Foreskin fibroblast (primary cell): ENCODE measurements at places on chromosomes 7 and 10.
A peak's percentile ranks its signal among the peaks of the same experiment; 100 is the strongest.

GRCh38 chr10:130795819-130796218 is 515.7 kb downstream of the TCERG1L start:
- DNase-seq = no peak

GRCh38 chr10:13016426-13016825 is 14.9 kb upstream of the CCDC3 start:
- no peak for DNase-seq

DNA sequence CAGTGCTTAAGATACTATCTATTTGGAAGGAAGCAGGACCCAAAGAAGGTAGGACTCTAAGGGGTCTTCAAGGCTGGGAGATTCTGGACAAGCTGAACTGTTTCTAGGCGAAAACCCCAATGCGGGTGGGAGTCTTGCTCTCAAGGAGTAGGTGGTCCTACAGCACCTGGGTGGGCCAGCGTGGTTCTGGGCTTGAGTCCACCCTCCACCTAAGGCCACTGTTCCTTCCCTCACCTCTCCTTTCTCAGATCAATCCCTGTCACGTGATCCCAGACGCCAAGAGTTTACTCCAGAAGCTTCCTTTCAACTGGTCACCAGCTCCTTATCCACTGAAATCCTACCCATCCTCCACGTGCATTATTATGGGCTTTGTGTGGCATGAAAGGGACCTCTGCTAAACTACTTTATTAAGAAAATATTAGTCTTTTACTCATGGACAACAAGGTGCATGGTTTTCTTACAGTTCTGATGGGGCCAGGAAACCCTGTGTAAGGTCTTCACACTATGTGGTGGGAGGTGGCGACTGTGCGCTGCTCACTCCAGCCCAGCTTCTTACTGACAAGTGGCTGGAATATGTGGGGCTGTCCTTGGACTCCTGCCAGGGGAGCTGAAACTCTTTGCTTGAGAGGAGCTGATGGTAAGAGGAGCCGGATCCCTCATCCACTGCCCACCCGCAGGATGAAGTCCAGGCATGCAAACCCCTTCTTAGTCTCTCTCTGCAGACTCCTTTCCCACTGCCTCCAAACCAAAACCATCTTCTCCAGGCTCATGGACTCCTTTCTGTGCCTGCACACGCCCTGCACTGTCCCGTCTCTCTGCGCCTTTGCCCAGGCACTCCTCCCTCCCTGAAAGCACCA is 1.6 kb downstream of the ZNF746 start:
- DNase-seq = peak; percentile 88

GRCh38 chr7:45082031-45082830 is 6.5 kb downstream of the NACAD start:
- no peak for DNase-seq

- DNase-seq = no peak
These were observed 2.8 kb downstream of the BMPR1A start for GRCh38 chr10:86759073-86759672.

- DNase-seq = no peak
These were observed 449.1 kb downstream of the TYW1 start for GRCh38 chr7:67445728-67446127.

GRCh38 chr7:144824360-144824759 is 11.5 kb downstream of the TPK1 start:
- DNase-seq = peak; percentile 55

- peak; percentile 72 for DNase-seq
These were observed 20.9 kb upstream of the CYP26C1 start for GRCh38 chr10:93039721-93040120.

GRCh38 chr7:148026713-148027112 is 563.9 kb upstream of the C7orf33 start:
- no peak for DNase-seq

DNA sequence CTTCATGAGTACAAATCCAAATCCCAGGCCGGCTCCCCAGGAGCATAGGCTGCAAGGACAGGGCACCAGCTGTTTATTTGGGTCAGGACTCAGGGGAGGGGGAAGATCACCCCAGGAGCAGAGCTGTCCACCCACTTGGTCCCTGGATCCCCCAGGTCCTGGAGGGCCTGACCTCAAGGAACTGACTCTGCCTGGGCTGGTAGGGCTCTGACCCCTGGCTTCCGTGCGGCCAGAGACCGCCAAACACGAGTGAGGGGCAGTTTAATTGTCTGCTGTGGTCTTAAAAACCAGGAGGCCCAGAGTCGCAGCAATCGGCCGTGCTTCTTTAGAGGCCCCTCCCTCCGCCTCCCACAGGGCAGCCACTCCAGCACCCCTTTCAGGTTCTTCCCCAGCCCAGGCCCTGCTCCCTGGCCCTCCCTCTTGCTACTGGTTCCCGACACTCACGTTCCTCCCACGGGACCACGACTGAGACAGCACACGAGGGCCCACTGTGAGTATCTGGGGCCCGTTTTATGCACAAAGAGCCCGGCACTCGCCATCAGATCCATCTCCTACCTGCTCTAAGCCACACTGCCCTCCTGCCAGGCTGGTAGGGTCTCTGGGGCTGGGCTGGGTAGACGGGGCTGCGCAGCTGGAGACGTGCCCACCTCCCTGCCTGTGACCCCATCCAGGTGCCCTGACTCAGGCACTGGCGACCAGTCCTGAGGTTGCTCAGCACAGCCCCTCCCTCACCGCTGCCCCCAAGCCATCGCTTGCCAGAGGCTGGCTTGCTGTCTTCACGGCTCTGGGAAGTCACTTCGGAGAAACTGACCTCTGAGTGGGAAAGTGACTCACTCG is 30.0 kb upstream of the CFAP46 start:
- DNase-seq = no peak

GRCh38 chr7:106767498-106768323 is 97.4 kb upstream of the PIK3CG start:
- no peak for DNase-seq

DNA sequence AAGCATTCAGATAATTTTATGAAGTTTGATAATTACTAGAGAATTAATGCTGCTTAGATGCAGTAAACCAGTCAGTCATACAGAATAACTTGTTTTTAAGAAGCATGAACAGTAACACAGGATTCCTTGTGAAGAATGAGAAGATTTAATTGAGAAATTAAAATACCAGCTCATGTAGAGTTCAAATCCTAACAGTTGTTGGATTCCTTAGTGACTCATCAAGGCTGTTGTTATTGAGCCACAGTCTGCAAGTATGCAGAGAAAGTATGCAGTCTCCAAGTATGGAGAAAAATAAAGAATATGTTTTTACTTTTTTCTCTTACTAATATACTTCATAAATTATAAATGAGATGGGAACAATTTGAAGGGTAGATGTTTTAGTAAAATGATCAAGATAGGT is 30.2 kb upstream of the CYP26C1 start:
- peak; percentile 79 for DNase-seq

DNA sequence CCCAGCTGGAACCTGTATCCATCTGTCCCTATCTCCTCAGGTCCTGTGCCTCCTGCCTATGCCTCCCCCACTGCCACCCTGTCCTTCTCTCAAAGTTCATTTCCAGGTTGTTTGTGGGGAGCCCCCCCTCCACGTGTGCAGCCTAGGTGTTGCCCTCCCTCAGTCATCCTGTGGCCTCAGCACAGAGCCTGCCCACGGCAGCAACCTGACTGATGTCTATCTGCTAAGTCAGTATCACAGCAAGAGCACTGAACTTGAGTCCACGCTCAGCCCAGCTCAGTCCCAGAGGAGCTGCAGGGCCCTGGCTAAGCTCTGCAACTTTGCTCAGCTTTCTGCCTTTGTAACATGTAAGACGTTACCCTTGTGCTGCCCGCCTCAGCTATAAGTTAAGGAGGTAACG is 28.7 kb downstream of the FAM53B start:
- DNase-seq = no peak

GRCh38 chr10:79904671-79905321 is 44.1 kb downstream of the SFTPD start:
- DNase-seq = peak; percentile 65

DNA sequence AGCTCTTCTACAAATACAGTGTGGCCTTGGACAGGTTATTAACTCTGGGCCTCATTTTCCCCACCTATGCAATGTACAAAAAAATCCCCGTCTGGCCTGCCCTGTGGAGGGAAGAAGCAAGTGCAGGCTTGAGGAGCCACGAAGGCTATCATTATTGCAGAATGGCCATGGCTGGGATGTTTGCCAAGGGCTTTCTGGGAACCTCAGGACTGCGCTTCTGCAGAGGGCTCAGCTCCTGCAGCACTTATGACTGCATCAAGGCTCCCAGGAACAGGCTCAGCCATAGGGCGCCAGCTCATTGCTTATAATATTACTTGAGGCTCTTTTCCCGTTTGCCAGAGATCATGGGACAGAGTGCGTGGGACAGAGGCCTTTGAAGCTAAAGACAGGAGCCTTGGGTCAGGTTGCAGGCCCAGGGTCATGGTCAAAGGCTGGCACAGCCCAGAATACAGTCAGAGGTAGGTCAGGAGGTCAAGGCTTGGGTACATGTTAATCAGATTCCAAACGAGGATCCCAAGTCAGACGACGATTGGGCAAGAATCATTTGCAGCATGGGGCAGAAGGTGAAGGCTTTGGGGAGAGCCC is 20.6 kb upstream of the C10orf105 start:
- peak; percentile 64 for DNase-seq

DNA sequence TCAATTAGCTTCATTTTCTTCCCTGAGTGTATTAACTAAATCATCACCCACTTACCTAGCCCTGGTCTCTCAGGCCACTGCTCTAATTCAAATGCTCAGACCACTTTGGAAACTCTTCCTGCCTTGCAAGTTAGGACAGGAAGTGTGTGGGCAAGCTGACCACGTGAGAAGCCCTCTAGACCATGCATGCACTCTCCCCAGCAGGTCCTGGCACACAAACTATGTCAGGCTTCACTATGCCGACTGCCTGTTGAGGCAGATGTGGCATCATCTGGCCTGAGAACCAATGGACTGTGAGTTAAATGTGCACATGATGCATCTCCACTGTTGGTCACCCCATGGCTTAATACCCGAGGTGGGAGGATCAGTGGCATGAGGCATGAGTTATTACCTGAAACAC is 439.6 kb downstream of the GRID1 start:
- DNase-seq = no peak

GRCh38 chr7:23863209-23863787 is 153.3 kb downstream of the STK31 start:
- peak; percentile 17 for DNase-seq

DNA sequence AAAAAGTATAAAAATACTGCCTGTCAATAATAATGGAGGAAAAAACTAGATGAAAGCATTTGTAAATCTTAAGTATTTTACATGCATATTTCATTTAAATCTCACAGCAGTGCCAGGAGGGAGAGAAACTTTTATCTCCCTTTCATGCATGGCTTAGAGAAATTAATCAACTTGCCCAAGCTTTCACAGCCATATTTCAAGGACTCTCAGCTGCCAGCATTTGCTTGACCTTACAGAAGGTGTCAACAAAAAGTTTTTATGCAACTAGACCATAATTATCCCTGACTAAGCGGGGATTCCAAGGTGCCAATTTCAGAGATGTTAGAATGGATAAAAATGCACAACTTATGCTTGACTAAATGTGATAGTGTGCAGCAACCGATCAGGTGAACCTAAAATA is 125.4 kb downstream of the ZFAND4 start:
- DNase-seq = no peak

DNA sequence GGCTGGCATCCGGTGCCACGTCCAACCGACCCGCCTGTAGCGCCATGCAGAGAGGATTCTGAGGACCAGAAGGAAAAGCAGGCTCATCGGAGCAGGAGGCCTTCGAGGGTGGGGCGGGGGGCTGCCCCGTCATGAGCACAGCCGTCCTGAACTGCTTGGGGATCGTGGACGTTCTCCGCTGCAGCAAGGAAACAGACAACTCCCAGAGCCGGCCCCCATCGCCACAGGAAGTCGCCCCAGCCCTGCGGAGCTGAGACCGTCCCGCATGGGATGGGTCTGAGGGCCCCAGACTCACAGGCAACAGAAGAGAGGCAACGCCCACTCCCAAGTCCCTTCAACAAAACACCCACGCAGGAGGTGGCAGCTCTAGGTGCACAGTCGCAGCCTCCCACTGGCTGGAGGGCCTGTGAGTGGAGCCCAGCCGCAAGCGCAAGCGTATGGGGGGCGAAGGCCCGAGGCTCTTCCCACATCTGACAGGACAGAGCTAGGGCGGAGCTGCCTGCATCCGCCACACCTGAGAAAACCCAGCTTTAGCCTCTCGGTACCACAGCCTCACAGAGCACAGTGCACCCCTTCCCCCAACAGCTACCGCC is 64.7 kb upstream of the TNRC18 start:
- DNase-seq = no peak

- DNase-seq = peak; percentile 39
These were observed at the start of gene GBX1 for GRCh38 chr7:151167197-151167961. Gene GBX1 (minus strand): TSS chr7:151167694. CDS start chr7:151167548, 146 bp downstream.

- DNase-seq = no peak
These were observed 87.9 kb upstream of the IKZF1 start for GRCh38 chr7:50216626-50217025.

- DNase-seq = peak; percentile 91
These were observed at the start of gene SGCE for GRCh38 chr7:94655848-94656657. Gene SGCE (minus strand): TSS chr7:94656133. CDS start chr7:94656098, 35 bp downstream.

DNA sequence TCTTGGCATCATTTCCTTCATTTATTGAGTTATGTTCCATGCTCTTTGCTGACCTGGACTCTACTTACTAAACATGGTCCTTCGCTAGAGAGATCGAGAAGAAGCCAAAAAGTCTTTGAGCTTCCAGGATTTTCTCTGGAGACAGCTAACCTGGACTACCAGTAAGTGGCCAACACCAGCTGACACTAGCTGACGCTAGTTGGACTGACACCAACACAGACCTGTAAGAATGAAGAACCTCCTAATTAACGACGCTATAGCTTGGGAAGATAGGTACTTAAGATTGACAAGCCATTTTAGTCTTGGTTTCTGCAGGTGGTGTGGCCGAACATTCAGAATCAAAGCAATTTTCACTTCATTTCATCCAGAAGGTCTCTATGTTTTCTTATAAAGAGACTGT is 66.4 kb downstream of the GALNT17 start:
- DNase-seq = no peak

- no peak for DNase-seq
These were observed 58.6 kb downstream of the PLXDC2 start for GRCh38 chr10:19874791-19875190.

- no peak for DNase-seq
These were observed 313.9 kb downstream of the AUTS2 start for GRCh38 chr7:69912141-69912540.

DNA sequence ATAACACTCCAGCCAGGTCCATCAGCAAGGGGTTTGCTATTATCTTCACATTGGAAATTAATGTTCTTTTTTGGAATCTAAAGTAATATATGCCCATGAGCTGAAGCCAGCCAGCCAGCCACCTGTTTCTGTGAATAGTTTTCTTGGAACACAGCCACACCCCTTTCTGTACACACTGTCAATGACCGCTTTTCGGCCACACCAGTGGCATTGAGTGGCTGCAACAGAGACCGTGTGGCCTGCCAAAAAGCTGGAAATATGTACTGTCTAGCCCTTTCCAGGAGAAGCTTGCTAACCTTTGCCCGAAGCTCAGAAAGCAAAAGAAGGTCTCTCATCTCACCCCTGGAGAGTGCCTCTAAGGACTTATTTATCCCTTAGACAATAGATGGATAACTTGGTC is 98.5 kb upstream of the NPS start:
- DNase-seq = no peak
